ENCODE measurements at places on chromosomes 12 and 14.
A peak's percentile ranks its signal among the peaks of the same experiment; 100 is the strongest.

GRCh38 chr12:96247563-96247962, 53.4 kb downstream of the ELK3 start:
- DNase-seq = no peak

- DNase-seq = peak; percentile 91
Observed at GRCh38 chr12:101280006-101280505, at the start of gene UTP20. TSS of gene UTP20 (plus strand) at chr12:101280105. CDS start at chr12:101280283, 178 bp downstream.

DNA sequence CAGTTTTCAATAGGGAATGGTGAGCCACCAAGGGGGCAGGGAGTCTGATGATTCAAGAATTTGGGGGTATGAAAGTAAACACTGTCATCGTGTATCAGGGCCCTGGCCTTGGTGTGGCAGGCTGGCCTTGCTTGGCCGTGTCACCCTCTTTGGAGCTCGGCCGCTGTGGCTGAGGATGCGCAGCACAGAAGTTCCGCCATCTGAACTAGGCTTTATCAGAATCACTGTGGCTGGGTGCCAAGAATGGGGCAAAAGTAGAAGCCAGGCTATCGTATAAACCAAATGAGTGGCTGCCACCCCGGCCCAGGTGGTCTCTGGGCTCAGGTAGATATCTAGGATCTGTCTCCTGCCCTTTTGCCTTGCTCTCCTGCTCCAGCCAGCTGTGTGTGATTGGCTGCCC, 137.4 kb downstream of the PAPOLA start:
- no peak for DNase-seq

DNA sequence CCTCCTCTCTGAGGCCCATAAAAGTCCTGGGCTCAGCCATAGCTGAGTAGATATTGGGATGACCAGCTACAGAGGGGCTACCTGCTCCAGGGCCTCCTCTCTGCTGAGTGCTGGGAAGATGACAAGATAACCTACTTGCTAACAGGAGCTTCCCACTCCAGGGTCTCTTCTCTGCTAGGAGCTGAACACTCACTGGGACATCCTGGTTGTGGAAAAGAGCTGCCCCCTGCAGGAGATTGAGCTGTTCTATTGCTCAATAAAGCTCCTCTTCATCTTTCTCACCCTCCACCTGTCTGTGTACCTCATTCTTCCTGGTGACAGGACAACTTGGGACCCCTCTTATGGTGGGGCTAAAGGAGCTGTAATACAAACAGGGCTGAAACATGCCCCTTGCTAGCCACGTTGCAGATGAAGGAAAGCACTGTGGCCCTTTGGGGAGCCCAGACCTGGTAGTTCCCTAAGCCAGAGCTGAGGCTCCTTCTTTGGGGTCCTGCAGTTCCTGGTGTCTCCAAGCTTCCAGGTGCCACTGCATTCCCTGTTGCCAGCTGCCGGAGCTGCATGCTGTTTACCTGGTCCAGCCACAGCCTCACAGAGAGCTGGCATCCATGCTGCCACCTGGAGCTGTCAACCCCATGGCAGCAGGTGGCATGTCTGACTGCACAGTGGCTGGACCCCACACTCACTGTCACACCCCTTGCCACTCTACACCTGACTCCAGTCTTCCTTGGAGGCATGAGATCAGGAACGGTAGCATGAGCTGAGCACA, 598.5 kb upstream of the LMO3 start:
- DNase-seq = no peak

GRCh38 chr12:110744601-110745264, 2.0 kb upstream of the PPP1CC start:
- no peak for DNase-seq

GRCh38 chr12:94603434-94604365, 46.7 kb downstream of the TMCC3 start:
- no peak for DNase-seq

GRCh38 chr14:73943083-73943482, 6.8 kb downstream of the FAM161B start:
- DNase-seq = peak; percentile 16

- no peak for DNase-seq
Observed at GRCh38 chr14:93030761-93031160, 85.0 kb downstream of the ITPK1 start.

GRCh38 chr12:25701290-25701689, 148.2 kb upstream of the LMNTD1 start:
- DNase-seq = peak; percentile 62

GRCh38 chr12:100329800-100330199, 27.1 kb upstream of the SLC17A8 start:
- DNase-seq = no peak

GRCh38 chr12:124756166-124756565, 107.5 kb downstream of the SCARB1 start:
- DNase-seq = no peak

DNA sequence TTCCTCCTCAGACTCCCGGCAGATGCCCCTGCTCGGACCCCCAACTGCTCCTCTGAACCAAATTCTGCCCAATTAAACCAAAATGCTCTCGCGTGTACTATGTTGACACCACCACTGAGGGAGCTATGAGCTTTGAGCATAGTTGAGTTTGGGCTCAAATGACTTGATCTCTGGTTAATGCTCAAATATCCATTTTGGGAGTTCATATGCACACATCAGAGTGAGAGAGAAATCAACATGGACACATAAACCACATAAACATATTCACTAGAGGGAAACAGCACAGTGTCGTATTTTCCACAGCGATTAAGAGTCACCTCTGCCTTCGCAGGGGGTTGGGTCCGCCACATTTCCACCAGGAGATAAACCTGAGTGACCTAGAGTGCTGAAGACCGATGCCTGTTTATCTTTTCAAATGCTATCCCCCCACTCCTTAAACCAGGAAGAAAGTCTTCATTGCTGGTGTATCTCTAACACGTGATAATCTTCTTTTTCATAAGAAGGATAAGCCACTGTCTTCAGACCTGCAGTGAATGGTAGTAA, 59.4 kb upstream of the FOXN3 start:
- no peak for DNase-seq

DNA sequence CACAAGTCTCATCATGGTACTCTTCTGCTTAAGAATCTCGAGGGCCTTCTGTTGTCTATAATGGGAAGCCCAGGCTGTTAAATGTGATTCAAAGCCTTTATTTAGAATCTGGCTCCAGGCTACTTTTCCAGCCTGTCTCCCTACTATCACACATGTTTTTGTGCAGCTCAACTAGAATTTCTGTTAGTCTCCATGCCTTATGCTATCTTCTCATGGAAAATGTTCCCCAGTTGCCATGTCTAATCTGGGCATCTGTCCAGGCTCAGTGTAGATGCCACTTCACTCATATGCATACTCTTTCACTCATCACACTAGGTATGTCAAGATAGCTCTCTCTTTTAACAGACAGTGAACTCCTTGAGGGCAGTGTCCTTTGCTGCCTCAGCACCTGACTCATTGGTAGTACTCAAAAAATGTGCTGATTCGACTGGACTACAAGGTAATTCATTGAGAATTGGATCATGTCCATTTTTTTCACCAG, 145.3 kb downstream of the TTLL5 start:
- DNase-seq = no peak
